ENCODE measurements at places on chromosomes 7 and 10.

GRCh38 chr10:70035531-70035930, 17.1 kb upstream of the MACROH2A2 start:
- DNase-seq = no peak

DNA sequence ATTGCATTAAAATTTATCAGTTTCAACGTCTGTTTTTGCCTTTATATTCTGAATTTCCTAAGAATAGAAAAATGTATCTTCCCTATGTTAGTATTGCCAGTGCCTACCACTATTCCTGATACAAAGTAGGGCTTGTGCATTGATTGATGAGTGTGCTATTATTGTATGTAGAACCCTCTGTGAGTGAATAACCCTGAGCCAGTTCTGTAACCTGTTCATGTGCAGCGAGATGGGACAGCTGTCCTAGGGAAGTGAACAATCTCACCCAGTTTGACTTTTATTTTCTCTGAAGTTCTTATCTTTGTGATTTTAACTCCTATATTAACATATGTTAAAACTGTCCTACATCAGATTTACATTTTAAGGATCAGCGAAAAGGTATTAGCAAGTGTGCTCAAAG, 178.4 kb upstream of the ADO start:
- no peak for DNase-seq

- DNase-seq = no peak
Measured at GRCh38 chr10:122050311-122050710, 61.3 kb downstream of the TACC2 start.

DNA sequence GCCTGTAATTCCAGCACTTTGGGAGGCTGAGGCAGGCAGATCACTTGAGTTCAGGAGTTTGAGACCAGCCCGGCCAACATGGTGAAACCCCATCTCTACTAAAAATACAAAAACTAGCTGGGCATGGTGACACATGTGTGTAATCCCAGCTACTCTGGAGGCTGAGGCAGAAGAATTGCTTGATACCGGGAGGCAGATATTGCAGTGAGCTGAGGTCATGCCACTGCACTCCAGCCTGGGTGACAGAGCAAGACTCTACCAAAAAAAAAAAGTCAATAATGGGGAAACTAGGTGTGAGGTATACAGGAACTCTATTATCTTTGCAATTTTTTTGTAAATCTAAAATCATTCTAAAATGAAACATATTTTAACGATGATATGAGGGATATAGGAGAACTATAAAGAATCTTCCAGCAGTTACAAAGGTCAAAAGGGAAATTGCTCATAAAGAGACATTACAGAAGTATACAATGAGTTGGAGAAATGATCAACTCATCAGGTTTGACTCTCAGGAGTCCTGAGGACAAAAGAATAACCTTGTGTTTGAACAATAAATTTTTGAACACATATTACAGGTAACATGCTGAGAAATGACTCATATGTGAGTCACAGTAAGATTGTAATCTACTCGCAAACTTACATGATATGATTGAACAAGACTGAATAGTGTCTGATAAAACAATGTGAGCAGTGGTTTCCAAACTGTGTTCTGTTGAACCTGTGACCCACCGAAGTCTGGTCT, 272.6 kb downstream of the FGFR2 start:
- no peak for DNase-seq

- no peak for DNase-seq
Measured at GRCh38 chr7:39847227-39847626, 102.8 kb upstream of the CDK13 start.

GRCh38 chr10:86691333-86692022, 23.2 kb downstream of the LDB3 start:
- DNase-seq = no peak

All from fibroblast of skin of left biceps (primary cell).